ENCODE measurements at places on chromosomes 3 and 15. TPM values are rescaled to one million over a fixed set of nuclear protein-coding genes. Genes with fewer than 3 reads are reported as not detected.

Gene RAD54L2
- polyA plus RNA-seq: 17.7 TPM

Gene FANCD2OS
- not detected for polyA plus RNA-seq

Gene STRIT1
- polyA plus RNA-seq: 1.6 TPM

Gene KIF23
- 38.7 TPM for polyA plus RNA-seq

Gene NRG4
- polyA plus RNA-seq: 8.3 TPM

DNA sequence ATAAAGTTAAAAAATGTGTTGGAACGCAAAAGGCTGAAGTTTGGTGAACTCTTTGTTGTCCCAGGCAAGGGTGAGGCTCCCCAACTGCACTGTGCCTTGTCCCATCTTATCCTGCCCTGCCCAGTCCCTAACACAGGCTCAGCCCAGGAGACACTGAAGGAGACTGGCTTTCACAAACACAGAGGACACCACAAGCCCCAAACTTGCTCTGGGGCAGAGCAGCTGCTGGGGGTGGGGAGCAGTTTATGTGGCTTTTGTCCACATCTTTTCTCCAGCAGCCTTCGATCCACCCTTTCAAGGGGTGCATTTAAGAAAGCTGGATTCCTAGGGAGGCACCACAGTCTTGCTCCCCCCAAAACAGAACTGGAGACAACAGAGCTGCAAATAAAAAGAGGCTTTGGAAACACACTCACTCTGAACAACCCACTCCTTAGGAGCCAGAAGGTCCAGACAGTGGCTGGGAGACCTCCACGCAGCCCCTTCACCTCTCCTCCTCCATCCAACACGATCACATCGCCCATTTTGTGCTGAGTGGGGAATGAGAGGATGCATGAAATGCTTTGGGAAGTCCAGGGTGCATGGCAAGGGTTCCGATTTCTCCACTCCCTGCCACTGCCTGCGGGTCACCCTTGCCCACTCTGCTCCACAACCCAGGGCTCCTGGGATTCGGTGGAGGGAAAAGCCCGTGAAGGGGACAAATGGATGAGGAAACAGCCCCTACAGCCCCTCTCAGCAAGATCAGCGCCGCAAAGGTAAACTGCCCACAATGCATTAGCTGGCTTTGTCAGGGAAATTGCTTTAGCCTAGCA lies 260.5 kb upstream of the TLE3 start:
- DNase-seq: no peak

- no peak for DNase-seq
Measured at GRCh38 chr15:63461230-63461985, 43.0 kb upstream of the USP3 start.

GRCh38 chr3:4711680-4711992 lies 218.5 kb downstream of the ITPR1 start:
- DNase-seq: no peak

DNA sequence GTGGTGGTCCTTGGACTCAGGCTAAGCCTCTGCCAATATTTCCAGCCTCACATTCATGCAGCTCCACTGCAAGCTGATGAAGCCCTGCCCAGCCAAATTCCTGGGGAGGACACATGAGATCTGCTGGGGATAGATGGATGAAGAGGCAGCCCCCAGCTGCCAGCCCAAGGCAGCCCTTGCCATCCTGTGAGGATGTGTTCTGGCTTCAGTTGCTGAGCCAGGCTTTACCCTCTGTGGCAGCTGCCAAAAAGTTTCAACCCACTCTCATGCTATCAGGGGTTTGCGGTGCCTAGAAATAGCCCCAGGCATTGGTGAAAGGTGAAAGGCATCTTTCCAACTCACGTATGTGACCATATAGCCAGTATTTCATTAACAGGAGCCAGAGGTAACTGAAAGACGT lies 37.6 kb downstream of the C2CD4A start:
- DNase-seq: no peak

DNA sequence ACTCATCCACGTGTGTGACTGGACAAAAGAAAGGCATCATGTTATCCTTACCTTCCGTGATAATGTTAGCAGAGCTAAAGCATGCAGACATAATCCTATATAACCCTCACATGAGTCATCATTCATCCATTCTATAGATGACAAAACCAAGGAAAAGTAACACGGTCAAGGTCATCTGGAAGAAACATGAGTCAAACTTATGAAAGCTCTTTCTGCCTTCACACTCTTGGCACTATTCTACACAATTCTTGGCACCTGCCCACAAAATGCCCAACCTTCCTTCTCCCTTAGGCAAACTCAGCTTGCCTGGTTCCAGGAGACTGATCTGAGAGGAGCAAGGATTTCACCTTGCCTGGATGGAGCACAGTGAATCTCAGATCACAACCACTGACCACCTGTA lies 66.9 kb downstream of the PRICKLE2 start:
- DNase-seq: no peak

DNA sequence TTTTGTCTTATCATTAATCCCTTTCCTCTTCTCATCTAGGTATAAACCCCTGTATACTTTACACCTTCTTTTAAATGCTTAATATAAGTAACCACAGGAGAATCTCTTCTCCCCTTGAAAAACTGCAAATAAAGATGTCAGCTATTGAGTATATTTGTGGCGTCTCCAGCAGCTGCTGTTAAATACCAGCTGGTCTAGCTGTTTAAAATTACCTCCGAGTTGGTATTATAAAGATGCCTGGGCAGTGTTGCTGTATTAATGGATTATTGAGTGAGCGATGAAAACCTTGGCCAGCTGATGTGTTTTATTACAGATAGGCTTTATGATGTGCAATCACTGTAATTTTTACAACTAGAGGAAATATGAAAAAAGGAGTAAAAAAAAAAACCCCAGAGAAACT lies 388.1 kb downstream of the TBC1D5 start:
- no peak for DNase-seq

DNA sequence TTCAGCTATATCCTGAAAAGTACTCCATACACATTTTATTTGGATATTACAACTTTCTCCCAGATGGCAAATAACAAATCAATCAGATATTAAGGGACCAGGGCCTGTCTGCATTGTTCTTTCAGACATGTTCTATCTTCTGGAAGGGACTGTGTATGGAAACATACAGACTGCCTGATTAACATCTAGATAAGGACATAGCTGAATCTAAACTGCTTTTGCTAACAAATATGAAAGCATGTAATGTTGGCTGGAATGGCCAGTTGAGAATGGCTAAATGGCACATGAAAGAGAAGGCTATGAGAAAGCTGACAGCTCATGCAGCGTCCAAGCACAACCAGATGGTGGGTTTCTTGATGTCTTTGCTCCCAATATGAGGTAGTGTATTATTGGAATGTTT lies 149.4 kb downstream of the CFAP20DC start:
- no peak for DNase-seq

DNA sequence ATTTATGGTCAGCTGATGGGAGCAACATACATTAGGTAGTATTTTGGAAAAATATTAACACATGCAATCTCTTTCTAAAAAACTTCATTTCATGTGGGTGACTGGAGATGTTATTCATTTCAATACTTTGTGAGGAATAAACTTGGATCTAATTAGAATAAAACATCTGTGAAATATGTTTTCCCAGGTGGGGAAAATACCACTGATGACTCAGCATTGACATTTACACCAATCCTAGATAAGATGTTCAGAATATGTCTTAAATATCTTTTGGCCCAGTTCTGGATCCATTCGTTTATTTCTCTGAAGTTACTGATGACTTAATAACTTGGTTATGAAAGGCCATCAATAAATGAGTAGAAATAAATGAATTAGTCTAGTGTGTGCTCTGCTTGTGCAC lies 247.6 kb downstream of the CHST2 start:
- DNase-seq: no peak

GRCh38 chr3:64717872-64718613 lies 30.2 kb upstream of the ADAMTS9 start:
- no peak for DNase-seq

- no peak for DNase-seq
Measured at GRCh38 chr3:15198686-15199085, 7.4 kb upstream of the CAPN7 start.

DNA sequence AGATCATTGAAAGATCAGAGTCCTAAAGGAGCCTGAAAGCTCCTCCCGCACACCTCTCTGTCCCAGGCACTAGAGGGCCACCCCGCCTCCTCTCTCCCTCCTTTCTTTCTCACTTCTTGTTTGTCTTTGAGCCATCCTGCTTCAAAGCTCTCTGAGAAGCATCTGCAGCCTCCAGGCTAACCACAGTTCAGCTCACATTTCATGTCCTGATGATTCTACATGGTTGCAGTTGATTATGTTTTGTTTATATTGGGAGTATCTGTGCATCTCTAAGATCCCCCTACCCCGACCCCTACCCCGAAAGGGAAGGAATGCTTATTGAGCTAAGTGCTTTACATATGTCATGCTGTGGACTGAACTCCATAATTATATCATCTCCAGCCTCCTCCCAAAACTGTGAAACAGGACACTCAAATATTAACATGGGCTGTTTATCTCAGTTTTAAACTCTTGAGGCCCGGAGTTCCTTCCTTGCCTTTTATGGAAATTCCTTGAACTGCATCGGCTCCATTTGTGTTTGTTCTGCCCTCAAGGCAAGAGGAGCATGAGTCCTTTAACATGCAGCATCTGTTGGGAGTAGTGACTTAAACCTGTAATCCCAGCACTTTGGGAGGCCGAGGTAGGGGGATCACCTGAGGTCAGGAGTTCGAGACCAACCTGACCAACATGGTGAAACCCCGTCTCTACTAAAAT lies 30.9 kb downstream of the MGLL start:
- peak; percentile 70 for DNase-seq

DNA sequence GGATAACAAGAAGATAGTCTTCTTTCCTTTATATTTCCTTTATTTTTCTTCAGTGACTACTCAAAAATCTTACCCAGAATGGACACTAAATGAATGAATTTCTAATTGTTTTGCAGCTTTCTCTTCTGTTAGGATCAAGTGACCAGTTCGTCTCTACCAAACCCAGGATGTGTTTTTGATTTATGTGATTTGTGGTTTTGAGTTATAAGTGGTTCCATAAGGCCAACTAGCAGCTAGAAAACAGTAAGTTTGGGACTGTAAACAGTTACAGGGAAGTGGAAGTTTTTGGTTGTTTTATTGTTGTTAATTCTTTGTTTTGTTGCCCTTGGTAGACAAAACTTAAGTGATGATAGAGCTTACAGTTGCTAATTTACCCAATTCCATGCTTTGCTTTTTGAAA lies 456.5 kb downstream of the IL5RA start:
- no peak for DNase-seq

DNA sequence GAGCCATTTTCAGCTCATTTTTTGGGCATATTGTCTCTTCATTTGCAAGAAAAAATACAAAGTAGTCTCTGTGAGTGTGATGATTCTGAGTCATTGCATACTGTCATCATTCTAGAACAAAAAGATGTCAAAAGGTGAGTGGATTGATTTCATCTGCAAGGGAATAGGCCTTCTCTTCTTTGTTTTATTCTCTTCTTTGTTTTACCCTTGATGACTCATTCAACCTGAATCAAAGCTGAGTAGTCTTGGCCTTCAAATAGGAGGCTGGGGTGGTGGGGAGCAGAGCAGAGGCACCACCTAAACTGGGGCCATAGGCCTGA lies 25.4 kb downstream of the CYP19A1 start:
- DNase-seq: no peak

DNA sequence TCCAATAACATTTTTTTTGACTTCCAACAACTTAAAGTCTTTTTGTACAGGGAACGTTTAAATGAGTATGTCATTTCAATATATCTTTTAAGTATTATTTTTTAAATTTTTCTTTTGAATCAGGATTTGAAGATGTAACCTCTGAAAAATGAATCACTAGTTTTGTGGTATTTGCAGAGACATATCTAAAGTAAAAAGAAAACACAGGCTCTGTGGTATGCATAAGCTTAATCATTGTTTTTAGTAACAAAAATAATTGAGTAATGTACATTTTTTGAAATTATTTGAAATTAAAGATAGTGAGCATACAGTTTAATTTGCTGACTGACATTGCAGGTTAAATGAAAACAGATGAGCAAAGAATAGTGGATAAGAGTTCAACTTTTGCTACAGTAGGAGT lies 531.3 kb downstream of the ROBO1 start:
- DNase-seq: no peak

DNA sequence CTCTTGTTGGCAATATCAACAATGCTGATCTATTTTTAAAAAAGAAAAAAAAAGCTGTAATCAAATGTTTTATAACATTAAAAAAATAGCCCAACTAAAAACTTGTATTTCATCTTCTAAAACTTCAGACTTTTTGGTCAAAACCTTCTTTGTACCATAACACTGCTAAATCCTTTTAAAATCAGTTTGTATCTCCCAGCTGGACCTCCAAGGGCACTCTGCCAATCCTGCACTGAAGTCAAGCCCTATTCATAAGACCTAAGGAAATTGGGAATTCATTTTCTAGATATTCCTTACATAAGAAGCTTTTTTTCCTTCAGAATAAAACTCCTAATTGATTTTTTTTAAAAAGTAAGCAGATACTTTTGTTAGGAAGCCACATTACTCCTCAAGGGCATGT lies 38.2 kb upstream of the HCLS1 start:
- DNase-seq: peak; percentile 5

DNA sequence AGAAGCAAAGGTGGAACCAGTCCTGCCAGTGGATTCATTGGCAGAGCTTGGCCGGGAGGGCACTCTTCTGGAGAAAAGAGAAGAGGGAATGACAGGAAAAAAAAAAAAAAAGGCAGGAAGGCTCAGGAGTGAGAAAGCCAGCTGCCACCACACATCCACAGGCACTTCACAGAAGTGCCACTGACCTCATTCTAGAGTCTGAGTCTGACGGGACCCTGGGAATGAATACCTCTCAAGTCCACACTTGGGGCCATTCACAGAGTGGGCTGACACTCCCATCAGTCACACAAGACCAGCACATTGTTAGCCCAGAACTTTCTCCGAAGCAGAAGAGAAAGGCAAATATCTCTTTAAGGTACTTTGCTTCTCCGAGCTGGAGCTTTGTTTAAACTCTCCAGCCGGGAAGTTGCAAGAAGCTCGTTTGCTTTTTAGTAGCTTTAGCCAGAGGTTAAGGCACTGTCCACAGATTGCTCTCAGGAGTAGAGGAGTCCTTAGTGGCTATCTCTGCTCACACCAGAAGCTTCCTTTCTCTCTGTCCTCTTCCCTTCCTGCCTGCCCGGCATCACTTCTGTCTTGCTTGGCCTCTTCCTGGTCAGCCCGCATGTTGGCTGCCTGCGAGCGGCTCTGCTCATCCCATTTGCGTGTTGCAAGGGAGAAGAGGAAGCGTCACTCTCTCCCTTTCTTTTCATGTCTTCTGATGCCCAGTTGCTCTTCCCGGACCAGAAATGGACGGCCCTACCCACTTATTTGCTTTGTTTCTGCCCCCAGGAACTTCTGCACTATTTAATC lies 53.8 kb downstream of the CMTM6 start:
- no peak for DNase-seq

DNA sequence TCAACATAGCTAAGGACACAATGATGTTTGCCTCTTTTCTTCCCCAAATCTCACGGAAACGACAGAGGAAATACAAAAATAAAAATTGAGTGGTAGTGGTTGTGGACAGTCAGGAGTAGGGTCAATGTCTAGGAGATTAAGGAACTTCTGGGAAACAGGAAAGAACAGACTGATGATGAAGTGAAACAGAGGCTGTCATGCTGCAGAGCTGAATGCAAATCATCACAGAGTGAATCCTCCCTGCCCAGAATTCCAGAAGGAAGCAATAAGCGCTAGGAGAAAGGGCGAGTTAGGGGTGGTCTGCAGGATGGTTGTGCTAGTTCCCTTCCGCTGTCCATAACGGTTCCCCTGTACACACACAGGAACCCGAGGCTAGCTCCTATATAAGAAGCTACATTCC lies 64.7 kb upstream of the POMGNT2 start:
- DNase-seq: no peak

GRCh38 chr15:84844964-84845363 lies 27.8 kb downstream of the ALPK3 start:
- no peak for DNase-seq
